ENCODE measurements at places on chromosomes 13 and 19.
A peak's percentile ranks its signal among the peaks of the same experiment; 100 is the strongest.

DNA sequence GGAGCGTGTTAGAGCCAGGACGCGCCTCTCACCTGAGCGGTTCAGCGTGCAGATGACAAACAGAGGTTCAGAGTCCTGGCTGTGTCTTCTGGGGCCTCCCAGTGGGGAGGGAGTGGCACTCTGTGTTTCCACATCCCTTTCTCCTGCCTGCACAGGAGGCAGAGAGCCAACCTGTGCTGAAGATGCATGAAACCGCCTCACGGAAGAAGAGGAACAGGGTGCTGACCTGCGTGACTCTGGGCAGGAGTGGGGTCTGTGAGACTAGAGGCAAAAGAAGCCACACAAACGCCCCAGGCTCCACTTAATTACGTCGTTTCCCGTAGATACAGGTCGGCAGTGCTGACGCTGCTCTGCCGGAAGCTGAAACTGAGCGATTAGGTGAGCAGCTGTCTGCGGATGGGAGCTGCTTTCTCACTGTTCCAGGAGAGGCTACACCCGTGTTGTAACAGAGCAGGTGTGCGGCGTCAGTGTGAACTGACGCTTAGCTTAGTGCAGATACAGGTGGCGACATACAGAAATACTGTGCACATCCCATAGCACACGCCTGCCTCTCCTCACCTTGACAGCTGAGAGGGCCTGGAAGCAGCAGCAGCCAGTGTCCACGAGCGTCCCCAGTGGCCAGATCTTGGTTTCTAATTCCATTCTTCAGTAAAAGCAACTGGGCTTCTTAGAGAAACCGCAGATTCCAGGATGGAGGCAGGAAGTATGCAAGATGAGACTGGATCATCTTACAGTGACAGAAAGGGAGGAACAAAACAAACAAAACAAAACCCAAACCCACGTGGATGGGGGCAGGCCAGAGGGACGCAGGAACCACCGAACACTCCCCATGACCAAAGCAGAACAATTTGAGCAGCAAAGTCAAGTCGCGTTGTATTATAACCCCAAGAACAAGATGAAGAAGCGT lies 37.7 kb upstream of the MCF2L start:
- DNase-seq, result no peak

DNA sequence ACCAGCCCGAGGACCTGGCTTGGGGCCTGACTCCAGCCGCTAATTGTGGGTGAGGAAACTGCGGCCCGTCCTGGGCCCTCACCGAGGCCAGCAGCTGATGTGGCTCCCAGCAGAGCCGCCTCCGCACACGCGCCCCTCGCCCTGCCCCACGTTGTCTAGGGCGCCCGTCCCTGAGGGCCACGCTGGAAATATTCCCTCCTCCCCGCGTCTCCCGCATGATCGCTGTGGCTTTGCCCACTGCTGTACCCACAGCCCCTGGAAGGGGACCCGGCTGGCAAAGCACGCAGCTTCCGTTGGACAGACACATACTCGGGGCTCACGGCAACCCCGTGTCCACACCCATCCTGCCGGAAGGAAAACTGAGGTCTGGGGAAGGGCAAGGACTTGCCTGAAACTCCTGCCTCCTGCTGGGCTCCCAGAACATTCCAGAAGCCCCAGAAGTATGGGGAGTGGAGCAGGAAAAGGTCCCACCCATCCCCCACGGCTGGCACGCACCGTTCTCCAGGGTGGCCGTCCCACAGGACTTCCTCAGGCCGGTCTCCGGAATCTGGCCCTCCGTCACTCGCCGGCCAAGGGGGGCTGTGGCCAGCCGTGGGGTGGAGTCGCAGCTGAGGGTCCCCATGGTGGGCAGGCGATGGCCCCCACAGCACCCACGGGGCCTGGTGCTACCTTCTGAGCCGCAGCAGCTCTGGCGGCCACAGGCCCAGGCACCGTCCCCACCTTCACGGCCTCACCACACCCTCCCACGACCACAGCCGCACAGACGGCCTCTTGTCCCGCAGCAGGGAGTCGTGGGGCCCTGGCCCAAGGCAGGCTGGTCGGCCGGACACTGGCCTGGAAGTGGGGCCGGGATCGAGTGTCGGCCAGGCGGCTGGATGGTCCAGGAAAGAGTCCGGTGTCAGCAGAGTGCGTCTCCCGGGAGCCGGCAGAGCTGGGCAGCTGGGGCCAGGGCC lies 13.6 kb upstream of the SHC2 start:
- DNase-seq, result no peak

- DNase-seq, result no peak
Measured at GRCh38 chr19:3668331-3669081, 31.8 kb downstream of the PIP5K1C start.

- no peak for DNase-seq
Measured at GRCh38 chr13:46492946-46493345, 60.0 kb upstream of the LRCH1 start.

GRCh38 chr13:80630685-80631121 lies 289.8 kb upstream of the SPRY2 start:
- DNase-seq, result no peak

GRCh38 chr13:109412283-109412901 lies 374.0 kb downstream of the IRS2 start:
- no peak for DNase-seq

DNA sequence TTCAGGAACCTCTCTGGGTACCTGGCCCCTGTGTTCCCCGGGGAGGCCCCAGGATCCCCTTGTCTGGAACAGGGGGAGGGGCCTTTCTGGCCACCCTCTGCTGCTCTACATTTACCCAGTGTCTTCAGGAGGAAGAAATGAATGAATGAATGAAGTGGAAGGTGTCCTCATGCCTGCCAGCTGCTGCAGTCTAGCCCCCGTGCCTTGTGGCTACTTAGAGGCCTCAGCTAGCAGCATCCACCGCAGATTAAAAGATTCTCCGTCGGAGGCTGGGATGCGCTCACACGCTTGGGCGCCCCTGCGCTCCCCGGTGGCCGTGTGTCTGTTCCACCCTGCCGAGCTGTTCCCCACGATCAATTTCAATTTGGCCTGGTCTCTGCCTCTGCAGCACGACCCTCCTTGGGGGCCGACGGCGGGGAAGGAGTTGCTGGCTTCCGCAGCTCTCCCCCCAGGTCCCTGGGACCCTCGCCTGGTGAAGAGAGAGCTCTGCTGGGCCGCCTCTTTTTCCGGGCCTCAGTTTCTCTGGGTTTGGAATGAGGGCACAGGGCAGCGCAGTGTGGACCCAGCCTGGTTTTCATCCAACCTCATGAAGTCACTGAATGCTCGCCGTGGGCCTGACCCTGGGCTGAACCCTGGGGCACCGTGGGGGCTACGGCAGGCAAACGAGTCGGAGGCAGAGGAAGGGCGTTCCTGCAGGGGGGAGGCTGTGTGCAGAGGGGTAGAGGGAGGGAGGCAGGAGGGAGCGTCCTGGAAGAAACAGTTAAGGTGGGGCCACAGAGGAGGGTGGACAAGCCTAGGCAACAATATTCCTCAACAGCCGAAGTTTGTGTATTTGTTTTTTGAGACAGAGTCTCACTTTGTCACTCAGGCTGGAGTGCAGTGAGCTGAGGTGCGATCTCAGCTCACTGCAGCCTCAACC lies 28.3 kb downstream of the EFNA2 start:
- no peak for DNase-seq

- no peak for DNase-seq
Measured at GRCh38 chr13:107808389-107808788, 406.9 kb downstream of the LIG4 start.

GRCh38 chr13:21443171-21443570 lies 15.9 kb downstream of the ZDHHC20 start:
- no peak for DNase-seq

DNA sequence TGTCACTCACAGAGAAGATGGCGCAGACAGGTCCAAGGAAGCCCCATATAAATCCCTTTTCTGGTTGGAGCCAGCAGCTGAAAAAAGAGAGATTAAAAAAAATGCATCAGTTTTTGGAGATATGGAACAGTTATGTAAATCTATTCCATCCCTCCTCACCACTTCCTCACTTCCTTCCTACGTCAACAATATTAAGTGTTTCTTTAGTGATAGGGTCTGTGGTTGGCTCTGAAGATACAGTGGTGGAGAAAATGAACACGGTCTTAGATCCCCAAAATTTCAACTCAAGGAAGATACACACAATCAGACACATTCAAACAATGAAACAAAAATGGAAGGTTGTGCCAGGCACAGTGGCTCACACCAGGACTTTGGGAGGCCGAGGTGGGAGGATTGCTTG lies 31.5 kb downstream of the ADGRE2 start:
- no peak for DNase-seq

- DNase-seq, result no peak
Measured at GRCh38 chr19:2627319-2627829, 75.1 kb downstream of the GNG7 start.

GRCh38 chr19:47573071-47574026 lies at the start of gene ZNF541:
TSS of gene ZNF541 (minus strand) at chr19:47573148. CDS start at chr19:47555856, 17,292 bp downstream.
- no peak for DNase-seq

DNA sequence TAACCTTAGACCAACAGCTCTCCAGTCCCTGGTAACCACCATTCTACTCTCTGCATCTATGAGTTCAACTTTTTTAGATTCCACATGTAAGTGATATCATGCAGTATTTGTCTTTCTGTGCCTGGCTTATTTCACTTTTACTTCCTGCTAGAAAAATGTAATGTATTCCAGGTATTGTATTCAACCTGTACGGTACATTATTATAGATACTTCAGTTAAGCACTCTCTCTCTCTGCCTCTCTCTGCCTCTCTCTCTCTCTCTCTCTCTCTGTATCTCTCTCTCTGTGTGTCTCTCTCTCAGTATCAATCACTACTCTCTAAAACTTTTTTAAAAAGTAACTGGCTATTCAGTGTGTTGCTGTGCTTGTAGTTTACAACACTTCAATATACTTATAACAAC lies 8.4 kb downstream of the DACH1 start:
- DNase-seq, result no peak

DNA sequence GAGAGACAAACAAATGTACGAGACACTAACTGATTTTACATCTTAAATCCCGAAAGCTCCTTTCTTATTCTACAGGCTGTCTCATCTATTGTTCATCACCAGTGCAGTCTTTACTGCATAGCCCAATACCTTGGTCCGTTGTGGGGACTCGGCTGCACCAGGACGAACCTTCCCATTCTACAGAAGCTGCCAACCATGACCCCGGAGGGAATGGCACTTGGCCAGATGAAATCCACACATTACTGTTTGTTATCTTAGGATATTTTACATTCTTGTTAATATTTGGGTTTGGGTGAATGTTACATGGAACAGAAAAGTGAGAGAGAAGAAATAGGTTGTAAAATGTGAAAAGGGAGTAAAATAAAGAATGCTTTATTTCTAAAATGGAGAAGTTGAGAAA lies 195.1 kb downstream of the RFC3 start:
- no peak for DNase-seq

DNA sequence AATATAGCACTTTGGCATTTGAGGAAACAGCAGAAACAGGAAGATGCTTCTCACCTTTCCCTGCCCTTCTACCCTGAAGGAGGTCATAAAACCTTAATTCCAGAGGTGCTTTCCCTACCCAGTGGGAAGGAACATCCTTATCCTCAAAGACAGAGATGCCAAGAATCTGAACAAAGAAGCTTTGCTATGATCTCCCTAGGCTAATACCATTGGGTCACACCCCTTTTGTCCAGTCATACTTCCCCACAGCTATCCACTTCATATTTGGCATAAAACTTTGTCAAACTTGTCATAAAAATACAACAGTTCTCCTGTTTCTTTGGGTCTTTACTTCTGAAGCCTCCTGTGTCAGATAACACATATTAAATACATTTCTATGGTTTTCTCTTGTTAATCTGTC lies 21.7 kb upstream of the RXFP2 start:
- no peak for DNase-seq

GRCh38 chr19:19661675-19662251 lies 1.7 kb downstream of the ATP13A1 start:
- DNase-seq, result peak; percentile 93

DNA sequence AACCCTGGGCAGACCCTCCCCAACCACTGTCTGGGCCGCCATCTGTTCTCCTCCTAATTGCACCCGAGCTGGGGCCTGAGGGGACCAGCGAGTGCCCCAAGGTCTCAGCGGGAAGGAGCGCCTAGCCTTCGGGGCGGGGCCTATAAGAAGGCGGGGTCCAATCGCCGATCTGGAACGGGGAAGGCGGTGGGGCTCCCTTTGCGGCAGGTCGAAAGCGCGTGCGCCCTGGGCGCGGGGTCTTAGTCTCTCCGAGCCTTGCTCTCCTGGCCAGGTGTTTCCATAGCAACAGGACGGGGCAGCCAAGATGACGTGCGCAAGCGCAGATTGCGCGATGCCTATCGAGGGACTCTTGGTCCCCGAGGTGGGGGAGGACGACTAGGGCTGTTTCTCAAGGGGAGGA lies 2.8 kb downstream of the MAST1 start:
- no peak for DNase-seq

DNA sequence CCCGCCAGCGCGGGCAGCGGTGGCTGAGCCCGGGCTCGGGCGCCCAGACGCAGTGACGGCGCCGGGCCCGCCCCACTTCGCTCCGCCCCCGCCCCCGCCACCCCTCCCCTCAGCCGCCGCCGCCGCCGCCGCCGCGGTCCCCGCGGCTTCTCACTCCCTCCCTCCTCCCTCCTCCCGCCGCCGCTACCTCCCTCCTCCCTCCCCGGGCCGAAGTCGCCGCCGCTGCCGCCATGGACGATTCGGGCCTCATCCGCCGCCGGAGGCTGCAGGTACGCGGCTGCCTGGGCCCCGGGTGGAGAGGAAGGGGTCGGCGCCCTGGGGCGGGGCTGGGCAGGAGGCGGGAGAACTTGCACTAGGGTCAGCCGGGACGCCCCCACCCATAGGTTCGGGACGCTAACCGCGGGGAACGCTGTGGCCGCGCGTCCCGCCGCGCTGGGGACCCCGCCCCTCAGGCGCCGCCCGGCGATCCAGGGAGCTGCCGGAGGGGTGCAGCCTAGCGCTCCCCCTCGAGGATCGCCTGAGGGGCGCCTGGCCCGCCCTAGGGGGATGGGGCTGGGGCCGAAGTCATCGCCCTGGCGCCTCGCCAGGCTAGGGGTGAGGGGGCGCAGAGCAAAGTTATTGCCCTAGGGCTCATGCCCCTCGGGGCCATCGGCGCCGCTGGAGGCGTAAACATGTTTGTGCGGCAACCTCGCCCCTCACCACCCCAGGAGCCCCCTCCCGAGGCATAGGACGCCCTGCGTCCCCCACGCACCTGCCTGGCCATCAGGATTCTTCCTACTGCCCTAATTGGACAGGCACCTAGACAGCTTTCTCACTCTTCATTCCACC lies 427 bp downstream of the RTBDN start:
- DNase-seq, result no peak

DNA sequence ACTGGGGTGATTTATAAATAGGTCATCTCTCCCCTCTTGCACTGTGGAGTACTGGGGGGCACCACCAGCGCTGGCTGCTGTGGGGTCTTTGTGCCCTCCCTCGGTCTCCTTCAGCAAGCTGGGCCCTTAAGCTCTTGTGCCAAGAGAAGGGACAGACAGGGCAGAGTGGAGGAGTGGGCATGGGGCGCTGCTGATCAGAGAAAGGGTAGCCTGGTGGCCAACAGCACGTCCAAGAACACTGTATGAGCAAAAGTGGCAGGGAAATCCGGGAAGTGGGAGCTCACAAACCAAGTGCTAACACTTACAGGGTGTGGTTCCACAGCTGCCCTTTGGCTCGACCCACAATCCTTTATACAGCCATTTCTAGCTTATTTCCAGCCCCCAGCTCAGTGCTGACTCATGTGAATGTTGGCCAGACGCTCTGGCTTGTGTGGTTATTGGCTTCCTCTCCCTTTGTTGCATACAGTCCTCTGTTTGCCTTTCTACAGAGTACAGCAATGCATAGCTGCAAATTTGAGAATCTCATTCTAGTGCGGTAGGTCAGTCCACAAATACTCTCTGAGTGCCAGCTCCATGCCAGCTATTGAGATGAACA lies 298.8 kb downstream of the SHISA2 start:
- no peak for DNase-seq

GRCh38 chr19:18700501-18701249 lies 17.2 kb downstream of the CRTC1 start:
- DNase-seq, result peak; percentile 27

- DNase-seq, result no peak
Measured at GRCh38 chr19:29665826-29666577, 741 bp downstream of the PLEKHF1 start.

All from GM12878 (cell line).